CD14-positive monocyte (primary cell): ENCODE measurements at places on chromosomes 13 and 19.

GRCh38 chr13:50428183-50428877, 413.1 kb downstream of the KCNRG start:
- no peak for DNase-seq

- DNase-seq = peak; percentile 97
Measured at GRCh38 chr13:114115191-114115671, 17.2 kb downstream of the RASA3 start.

GRCh38 chr13:107466326-107467099, 748.8 kb downstream of the LIG4 start:
- DNase-seq = no peak

DNA sequence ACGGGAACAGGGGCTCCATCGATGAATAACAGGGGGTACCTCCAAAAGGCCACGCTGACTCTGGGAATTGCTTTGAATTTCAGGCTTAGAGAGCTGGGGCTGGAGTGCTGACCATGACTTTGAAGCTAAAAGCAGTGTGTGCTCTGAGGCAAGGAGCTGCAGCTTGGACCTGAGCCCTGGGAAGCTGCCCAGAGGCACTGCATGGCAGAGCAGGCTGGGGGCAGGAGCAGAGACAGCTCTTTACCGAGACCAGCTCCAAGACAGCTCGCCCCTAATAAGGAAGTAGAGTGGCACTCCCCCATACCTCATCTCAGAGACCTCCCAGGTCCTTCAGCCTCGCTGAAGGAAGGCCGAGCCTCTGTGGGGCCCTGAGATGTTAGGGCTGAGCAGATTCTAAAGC, 200.2 kb downstream of the COL4A1 start:
- DNase-seq = no peak

- no peak for DNase-seq
Measured at GRCh38 chr19:2983351-2984214, 6.2 kb downstream of the TLE6 start.
